ENCODE measurements at places on chromosomes 5 and 9. TPM values are rescaled to one million over a fixed set of nuclear protein-coding genes. Genes with fewer than 3 reads are reported as not detected.

The HTR1A gene
- total RNA-seq, result not detected

The GHR gene
- not detected for total RNA-seq

The WDR36 gene
- total RNA-seq, result 14.6 TPM

The TSSK1B gene
- total RNA-seq, result not detected

The FUBP3 gene
- 48.3 TPM for total RNA-seq

Data from A549 treated with ZK216348 at 1 μM for 4 hours (cell line).